Fibroblast of skin of scalp (primary cell): ENCODE measurements at places on chromosomes 2 and 18.

- no peak for DNase-seq
Measured at GRCh38 chr2:158217593-158217992, 115.9 kb downstream of the UPP2 start.

- DNase-seq, result peak; percentile 88
Measured at GRCh38 chr18:11688972-11689668, at the start of gene GNAL. TSS of gene GNAL (plus strand) at chr18:11689264. CDS start at chr18:11689564, 300 bp downstream.

DNA sequence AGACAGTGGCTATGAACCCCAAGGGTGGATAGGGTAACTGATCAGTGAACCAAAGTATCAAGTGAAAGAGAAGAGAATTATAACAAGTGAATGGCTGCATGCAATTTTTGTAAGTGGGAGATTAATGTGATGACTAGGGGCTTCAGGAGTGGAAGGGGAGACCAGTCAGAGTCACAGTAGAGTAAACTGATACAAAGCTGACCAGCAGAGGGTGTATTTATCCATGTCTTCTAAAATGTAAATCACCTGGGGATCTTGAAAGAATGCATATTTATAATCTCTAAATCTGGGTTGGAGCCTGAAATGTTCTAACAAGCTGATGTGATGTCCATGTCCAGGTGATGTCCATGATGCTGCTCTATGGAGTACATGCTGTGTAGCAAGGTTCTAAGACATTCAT, 1351.3 kb upstream of the CHAC2 start:
- DNase-seq, result no peak

GRCh38 chr2:18473241-18474181, 86.9 kb downstream of the RDH14 start:
- DNase-seq, result peak; percentile 78

- no peak for DNase-seq
Measured at GRCh38 chr2:76170856-76171255, 460.1 kb upstream of the GCFC2 start.

DNA sequence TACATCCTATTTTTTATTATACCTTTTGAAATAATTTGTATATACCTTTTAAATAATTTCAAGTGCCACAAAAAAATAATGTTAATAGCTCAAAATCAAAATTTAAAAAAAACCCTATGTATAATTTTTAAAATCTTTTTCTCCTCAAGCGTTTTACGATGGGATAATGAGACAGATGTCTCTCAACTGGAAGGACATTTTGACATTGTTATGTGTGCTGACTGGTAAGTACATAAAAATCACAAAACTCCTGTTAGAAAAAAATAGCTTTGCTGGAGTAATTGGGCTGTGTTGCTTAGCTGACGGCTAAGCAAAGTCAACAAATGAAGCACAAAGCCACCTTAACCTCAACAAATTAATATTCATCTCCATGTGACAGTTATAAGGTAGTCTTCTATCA, 198.0 kb upstream of the SIX3 start:
- no peak for DNase-seq

GRCh38 chr18:56532176-56532840, 106.1 kb downstream of the TXNL1 start:
- peak; percentile 45 for DNase-seq

DNA sequence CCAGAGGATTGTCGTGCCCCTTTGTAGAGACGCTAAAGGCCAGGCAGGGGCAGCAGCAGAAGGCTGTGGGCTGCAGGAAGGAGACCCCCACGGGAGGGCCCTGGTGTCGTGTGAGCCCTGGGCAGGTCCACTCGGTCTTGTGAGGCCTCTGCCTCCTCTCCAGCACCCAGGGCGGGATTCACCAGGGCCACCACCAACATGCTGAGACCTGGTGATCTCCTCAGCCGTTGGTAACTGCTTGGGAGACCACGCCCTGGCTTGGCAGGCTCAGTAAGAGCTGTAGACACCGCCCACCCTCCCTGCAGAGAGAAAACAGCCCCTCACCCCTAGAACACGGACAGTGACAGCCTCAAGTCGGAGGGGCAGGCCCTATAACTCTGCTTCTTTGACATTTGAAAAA, 21.1 kb downstream of the MBP start:
- DNase-seq, result no peak

DNA sequence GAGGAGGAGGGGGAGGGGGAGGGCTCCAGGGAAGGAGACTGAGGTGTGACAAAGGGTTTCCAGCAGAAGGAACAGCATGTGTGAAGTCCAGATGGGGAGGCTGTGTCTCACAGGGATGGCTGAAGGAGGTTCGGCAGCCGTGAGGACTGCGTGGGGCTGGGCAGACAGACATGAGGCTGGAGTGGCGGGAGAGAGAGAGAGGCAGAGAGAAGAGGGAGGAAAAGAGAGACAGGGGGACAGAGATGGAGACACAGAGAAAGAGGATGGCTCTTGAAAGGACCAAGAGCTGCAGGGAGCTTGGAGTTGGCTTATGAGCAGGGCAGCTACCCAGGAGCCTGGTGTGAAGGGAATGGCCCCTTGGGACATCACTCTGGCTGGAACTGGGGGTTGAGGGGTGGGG, 138.9 kb upstream of the ASB18 start:
- DNase-seq, result no peak

DNA sequence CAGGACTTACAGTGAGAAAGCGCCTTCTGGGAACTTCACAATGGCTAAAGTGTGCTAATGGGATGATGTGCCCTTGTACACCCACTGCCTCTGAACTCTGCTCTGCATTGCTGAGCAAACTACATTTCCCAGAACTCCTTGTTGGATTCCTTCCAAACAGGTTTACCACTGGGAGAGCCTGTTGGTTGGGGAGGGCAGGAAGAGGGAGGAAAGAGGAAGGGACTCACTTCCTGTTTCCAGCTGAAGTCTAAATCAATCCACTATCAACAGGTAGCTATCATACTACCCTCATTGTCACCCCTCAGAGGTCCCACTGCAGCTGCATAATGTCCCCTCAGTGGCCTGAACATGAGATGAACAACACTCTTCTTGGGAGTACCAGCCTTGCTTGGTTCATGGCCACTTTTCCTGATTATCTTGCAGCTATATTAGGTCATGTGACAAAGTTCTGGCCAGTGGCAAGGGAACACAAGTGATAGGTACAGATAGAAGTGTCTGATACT, 109.7 kb downstream of the MSH2 start:
- DNase-seq, result no peak

DNA sequence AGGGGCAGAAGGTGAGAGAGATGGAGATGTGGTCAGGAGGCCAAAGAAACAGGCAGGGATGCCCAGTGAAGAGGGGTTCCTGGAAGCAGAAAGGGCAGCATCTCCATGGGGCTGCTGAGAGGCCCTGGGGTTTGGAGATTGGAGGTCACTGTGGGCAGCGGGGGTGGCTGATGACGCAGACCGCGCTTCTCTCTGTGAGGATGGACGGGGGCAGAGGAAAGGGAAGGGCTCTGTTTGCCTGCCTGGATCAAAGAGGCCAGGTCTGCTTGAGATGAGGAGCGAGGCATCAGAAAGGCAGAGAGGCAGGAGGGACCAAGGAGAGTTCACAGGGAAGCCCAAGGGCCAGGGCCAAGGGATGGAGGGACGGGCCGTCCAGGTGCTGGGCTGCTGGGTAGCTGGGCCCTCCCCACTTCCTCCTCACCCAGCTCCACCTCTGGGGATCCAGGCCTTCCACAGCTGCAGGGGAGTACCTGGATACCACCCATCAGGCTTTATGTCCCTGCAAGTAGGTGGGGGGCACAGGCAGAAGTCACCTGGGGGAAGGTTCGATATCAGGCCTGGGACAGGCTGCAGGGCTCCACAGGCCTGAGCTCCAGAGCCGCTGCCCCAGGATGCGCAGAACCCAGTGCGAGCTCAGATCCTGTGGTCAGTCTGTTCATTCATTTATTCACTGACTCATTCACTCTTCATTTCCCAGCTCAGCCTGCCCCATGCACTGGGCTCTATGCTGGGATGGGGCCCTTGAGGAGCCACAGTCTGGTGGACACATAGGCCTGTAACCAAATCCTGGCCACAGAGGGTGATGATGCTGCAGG, 30.6 kb downstream of the ADRA2B start:
- DNase-seq, result no peak
